ENCODE measurements at places on chromosomes 2 and 18. TPM values are rescaled to one million over a fixed set of nuclear protein-coding genes. Genes with fewer than 3 reads are reported as not detected.

Gene CIB4
- not detected for total RNA-seq

Gene ZNG1B
- total RNA-seq: 8.2 TPM

Gene CRYGC
- total RNA-seq: not detected

Gene NRBP1
- 81.2 TPM for total RNA-seq

Gene GPR45
- 0.25 TPM for total RNA-seq

Gene CFAP65
- total RNA-seq: 0.13 TPM

Gene ESPNL
- total RNA-seq: 2.2 TPM

Gene ELOA2
- not detected for total RNA-seq

Gene FTCDNL1
- 0.49 TPM for total RNA-seq

Gene ALK
- total RNA-seq: not detected

Gene C1QL2
- total RNA-seq: not detected

Gene EIF4E2
- total RNA-seq: 85.1 TPM

Gene RIT2
- total RNA-seq: not detected

Gene PLGLB2
- not detected for total RNA-seq

Gene PPP1R1C
- total RNA-seq: 1.3 TPM

Gene EMILIN1
- 15.2 TPM for total RNA-seq

Gene AMER3
- total RNA-seq: not detected

Gene DUSP2
- 2.1 TPM for total RNA-seq

Gene THSD7B
- total RNA-seq: 0.13 TPM

Gene CENPO
- total RNA-seq: 37.6 TPM

Gene SCN7A
- total RNA-seq: 0.51 TPM

Data from mesangial cell (primary cell).